ENCODE measurements at places on chromosomes 5 and 9.

GRCh38 chr5:177027665-177028064 is 5.2 kb downstream of the ZNF346 start:
- DNase-seq: no peak

- DNase-seq: no peak
Observed at GRCh38 chr5:61055434-61056006, 106.7 kb downstream of the SMIM15 start.

DNA sequence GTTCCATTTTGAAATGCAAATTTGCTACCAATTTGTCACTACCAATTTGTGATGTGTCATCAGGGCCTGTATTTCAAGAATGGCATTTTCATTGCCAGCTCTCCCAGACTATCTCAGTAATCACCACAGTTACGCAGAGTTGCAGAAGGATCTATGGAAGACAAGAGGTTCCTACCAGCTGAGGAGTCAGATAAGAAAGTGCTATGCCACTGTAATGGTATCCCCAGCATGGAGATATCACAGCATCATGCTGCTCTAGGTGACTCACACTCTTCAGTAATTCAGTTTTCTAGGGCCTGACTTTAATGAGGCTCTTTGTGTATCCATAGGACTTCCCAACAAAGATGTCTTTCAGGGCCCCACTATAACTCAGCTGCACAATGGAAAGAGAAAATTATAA is 490.3 kb downstream of the ARHGEF28 start:
- no peak for DNase-seq

- no peak for DNase-seq
Observed at GRCh38 chr9:5389109-5389732, 48.5 kb downstream of the PLGRKT start.

DNA sequence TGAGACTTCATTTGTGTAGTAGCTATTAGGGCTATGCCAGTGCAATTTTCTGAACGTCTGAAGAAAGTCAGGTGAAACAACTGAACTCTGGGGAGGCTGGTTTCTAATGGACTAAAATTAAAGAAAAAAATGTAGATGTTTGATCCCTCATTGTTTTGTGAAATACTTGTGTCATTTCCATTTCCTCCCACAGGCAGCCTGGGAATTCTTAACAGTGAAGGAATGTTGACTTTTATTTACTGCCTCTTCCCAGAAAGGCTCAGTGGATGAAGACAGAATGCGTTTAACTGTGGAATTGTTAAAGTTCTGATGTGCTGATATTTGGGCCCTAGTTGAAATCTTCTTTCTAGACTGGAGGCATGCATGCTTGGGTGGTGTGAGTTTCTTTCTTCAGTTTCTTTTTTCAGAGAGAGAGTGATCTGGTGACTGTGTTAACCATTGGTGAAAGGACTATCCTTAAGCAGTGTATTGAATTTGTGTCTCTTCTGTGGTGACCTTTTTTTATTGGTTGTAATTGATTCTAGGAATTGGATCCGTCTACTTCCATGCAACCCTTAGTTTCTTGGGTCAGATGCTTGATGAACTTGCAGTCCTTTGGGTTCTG is 15.5 kb downstream of the ACER2 start:
- no peak for DNase-seq

GRCh38 chr5:111197523-111197922 is 26.7 kb upstream of the CAMK4 start:
- DNase-seq: no peak

- DNase-seq: no peak
Observed at GRCh38 chr9:86163503-86163902, 64.1 kb upstream of the GOLM1 start.

DNA sequence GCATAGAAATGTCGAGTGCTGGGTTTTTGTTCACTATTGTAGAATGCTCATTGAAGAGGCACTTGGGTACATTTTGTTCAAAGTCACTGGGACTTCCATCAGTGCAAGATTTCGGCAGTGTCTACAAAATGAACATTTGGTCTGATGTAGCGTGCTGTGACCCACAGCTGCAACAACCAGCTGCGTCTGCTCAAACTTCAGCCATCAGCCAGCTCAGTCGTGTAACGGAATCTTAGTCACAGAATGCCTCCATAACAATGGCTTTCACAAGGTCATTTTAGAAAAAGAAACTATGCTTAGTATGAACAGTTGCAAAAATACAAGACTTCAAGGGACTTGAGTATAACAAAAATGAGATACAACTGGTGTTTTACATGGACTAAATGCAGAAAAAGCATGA is 828.1 kb upstream of the GRAMD2B start:
- no peak for DNase-seq

DNA sequence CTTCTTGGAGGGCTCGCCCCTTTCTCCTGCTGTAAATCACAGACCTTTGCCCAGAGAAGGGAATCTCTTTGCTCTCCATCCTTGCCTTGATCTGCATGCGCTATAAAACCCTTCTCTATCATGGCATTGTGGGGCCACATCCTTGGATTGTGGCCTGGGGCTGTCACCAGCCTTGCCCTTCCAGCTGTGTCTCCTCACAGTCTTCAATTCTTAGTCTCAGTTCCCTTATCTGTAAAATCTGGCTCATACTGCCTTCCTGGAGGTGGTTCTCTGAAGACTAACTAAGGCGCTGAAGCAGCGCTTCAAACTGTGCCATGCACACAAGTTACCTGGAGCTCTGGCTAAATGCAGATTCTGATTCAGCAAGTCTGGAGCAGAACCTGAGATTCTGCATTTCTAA is 53.4 kb upstream of the RARS1 start:
- no peak for DNase-seq

GRCh38 chr5:22473886-22474285 is 379.3 kb downstream of the CDH12 start:
- DNase-seq: no peak

DNA sequence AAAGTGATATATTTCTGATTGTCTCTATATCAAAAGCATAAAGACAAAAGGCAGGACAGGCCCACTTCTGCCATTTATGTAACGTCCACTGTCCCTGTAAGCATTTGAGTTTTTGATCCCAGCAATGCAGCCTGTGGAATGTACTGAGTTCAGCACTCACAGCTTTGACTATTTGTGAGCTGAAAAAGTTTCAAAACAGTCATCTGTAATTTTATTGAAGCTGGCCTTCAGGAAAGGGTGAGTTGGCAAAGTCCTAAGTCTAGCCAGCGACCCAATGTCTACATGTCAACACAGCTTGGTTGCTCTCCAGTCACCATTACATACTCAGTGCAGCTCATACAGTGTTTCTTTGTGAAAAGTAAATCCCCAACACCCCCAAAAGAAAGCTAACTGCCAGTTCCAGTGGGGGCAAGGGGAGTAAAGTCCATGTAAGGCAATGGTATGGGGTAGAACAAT is 9.7 kb downstream of the LIFR start:
- DNase-seq: no peak

GRCh38 chr9:93120846-93121315 is 13.2 kb downstream of the NINJ1 start:
- no peak for DNase-seq

DNA sequence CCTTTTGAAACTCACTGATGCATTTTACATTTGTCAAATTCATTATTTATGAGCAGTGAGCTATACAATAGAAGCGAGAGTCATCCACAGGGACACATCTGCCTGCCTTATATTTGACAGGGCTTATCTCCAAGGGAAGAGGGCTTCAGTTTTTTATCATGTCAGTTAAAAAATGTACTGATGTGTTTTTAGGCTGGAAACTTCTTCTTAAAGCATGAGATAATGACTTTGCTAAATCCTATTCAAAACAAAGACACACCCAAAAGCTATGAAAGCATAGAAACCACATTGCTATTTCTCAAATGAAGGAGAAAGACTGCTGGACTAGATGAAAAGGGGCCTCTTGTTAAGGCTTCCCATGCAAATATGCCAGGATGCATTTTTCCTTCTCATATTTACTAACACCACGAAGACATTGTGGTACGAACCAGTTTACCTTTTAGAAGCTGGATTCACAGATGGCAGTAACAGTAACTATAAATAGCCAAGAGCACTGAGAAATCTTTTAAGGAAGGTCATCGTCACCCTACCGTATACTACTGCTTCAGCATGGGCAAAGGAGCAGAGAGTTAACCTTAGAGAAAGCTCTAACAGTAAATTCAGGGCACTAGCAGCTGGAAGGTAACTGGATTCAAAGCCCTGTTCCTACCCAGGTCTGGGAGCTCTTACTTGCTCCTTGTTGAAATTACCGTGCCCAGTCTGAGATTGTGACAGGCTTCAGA is 86.3 kb upstream of the IFNK start:
- no peak for DNase-seq

DNA sequence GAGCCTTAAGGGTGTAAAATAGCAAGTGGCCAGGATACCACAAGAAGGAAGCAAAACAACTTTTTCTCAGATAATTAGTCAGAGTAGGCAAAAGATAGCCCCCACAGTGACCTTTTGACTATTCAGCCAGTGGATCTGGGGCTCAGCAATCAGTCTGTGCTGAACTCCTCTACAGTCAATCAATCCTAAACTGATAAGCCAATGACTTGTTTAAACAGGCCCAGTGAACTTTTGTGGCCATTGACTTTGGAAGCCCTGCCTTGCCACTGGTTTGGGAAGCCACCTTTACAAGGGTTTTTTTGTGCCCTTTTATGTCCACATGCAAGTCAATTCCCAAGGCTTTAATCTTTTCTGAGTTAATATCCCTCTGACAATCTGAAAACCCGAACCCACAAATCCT is 1565.0 kb upstream of the WWC1 start:
- no peak for DNase-seq

DNA sequence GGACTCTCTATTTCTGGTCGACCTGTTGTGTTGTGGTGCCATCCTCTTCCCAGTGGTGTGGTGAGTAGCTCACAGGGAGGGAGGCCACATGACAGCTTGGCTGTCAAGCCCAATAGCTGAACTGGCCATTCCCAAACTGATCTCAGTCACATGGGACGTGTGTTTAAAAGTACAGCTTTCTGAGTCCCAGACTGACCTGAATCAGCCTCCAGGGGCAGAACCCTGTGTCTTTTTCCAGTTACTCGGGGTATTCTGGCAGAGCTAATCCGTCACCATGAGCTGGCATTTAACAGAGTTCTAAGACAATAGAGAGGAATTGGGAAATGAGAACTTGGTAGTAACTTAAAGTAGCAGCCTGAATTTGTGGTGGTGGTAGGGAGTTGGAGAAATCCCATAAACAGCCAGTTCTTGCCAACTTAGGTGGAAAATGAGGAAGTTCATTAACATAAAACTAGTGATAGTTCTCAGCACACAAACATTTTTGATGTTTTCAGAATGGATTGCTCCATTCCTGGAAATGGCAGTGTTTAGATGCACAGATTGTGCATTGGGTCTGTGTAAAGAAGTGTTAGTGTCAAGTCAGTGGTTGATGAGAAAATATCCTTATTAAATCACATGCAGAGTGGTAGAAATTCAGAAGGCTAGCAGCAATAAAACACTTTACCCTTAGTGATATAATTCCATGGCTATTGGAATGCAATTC is 50.9 kb downstream of the GPR107 start:
- DNase-seq: no peak

DNA sequence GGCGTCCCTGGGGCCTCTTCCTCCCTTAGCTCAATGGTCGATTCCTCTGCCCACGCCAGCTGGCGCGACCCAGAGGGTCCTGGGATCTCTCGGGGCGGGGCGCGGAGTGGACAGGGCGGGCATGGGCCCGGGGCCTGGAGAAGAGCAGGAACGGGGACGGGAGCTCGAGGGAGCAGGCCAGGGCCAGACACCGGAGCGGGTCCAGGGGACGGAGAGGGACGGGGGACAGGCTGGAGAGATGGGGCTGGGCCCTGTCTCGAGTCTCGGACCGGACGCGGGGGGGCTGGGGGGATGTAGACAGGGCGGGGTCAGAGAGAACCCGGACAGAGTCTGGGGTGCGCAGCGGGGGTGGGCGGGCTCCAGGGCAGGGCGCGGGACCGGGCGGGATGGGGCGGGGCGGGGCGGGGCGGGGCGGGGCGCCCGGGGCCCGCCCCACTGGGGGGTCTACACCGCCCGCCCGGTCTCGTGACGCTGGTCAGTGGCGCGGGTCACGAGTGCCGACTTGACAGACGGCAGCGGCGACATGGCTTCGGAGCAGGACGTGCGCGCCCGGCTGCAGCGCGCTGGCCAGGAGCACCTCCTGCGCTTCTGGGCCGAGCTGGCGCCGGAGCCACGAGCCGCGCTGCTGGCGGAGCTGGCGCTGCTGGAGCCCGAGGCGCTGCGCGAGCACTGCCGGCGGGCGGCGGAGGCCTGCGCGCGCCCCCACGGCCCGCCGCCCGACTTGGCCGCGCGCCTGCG is at the start of gene UAP1L1:
Gene UAP1L1, plus strand, starts transcription at position 508 of the 738 bp plus-strand sequence. Its CDS starts 16 bp downstream, at position 524.
- DNase-seq: no peak

GRCh38 chr5:79686799-79687198 is 2.8 kb upstream of the CMYA5 start:
- DNase-seq: no peak
